RCC 7860 (cell line): ENCODE measurements at places on chromosomes 3 and 15.

GRCh38 chr3:9246189-9246588, 3.3 kb downstream of the SRGAP3 start:
- no peak for DNase-seq

- DNase-seq = no peak
Measured at GRCh38 chr15:65071381-65071811, 3.6 kb upstream of the RASL12 start.

GRCh38 chr15:25178835-25179672, 224.3 kb downstream of the SNRPN start:
- no peak for DNase-seq

- DNase-seq = no peak
Measured at GRCh38 chr3:174023421-174023820, 625.9 kb downstream of the NLGN1 start.

- DNase-seq = no peak
Measured at GRCh38 chr15:51757450-51757849, 6.1 kb downstream of the TMOD2 start.

DNA sequence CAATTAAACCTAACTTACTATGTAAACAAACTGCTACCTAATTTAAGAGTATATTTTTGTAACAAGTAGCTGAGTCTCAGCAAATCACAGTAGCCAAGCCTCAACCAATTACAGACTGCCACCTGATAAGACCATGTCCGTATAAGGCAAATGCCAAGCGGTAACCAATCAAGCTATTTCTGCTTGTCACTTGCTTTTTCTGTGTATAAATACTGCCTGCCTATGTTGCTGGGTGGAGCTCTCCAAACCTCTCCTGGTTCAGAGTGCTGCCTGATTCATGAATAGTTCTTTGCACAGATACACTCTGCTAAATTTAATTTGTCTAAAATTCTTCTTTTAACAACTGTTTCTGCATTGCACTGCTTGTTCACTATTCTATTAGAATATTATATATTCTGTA, 42.6 kb downstream of the ZNF148 start:
- no peak for DNase-seq

DNA sequence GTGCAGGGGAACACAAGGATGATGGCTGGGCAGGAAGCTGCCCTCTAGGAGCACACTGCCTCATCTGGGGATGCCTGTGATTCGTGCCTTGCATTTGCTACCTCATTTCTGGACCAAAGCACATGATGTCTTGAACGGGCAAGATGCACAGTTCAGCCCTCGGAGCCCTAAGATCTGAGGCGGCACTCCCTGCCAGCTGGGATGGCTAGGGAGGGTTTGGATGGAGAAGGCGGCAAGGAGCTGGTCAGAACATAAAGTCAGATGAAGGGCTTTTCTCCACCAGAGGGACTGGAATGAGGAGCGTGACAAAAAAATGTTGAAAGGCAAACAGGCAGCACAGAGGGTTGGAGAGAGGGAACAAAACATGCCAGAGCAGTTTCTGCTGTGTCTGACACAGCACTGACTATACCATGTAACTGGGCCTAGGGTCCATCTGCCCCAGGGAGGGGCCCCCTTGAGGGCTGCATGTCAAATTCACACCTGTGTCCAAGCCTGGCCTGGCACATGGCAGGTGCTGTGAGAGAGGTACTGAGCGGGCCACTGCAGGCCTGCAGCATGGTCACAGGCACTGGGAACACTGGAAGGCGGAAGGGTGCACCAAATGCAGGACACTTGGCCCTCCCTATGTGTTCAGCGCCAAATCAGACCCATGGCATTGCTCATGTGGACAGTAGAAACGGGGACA, 21.7 kb downstream of the TMEM43 start:
- DNase-seq = no peak

GRCh38 chr15:33064878-33065277, 129.6 kb downstream of the FMN1 start:
- DNase-seq = peak; percentile 50

DNA sequence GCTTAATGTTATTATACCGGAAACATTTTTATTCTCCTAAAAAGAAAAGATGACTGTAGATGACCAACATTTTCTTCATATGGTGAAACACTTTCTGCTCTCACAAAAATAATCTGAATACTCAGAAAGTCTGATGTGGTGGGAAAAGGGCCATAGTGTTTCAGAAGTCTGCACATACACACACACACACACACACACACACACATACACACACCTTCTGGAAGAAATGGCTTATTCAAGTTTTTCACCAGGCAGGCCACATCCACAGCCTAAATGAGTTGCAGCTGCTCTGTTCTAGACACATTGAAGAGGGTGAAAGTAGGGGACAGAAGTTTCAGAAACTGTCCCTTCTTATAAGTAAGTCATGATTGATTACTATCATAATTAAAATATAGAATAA, 220.0 kb downstream of the ZMAT3 start:
- no peak for DNase-seq
